ENCODE measurements at places on chromosomes 12 and 14. TPM values are rescaled to one million over a fixed set of nuclear protein-coding genes. Genes with fewer than 3 reads are reported as not detected.

DNA sequence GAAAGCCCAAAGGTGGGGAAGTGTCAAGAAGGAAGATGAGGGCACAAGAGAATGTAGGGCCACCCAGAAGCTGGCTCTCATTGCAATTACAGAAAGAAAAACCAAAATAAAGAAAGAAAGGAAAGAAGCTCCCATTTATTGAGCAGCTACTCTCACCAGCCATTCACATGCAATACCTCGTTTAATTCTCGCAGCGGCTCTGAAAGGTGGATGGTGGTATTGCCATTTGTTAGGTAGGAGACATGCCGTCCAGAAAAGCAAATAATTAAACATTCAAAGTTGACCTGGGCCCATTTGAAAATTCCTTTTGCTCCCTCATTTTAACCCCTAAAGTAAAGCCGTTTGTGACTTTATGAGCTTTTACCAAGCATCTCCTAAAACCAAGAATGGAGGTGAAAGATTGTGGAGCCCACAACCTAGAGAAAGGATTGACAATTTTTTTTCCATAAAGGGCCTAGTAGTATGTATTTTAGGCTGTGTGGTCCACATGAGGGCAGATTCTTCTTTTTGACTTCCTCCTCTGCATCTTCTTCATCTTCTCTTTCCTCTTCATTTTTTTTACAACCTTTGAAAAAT is 5.3 kb downstream of the SERPINA3 start:
- no peak for DNase-seq

DNA sequence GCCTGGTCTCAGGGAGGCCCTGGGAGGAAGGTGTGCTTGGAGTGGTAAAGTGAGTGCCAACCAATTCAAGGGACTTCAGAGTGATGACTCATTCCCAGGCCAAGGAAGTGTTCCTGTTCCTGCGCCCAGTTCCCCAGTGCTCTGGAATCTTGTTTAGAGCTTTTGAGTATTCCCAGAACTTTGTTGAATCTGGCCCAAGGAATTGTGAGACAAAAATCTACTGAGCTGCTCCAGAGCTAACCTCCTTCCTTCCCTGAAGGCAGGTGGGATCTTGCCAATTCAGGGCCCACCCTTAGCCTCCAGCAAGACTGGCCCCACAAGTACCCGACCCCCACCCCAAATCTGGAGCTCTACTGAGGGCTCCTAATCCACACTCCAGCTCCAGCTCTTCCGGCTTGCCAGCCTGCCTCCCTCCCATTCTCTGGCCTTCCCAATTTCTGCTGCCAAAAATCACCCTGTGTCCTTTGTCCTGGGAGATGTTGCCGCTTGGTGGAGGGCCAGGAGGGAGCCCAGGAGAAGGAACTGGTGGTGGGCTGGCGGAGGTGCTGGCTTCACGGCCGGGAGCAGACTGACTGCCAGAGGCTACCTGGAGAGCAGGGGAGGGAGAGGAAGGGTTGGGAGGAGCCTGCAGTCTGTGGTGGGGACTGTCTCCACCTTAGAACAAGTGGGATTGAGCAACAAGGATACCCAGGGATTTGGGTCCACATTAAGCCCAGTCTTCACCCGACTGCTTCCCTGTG is 2.0 kb upstream of the ATN1 start:
- DNase-seq: peak; percentile 67

GRCh38 chr12:115823635-115824034 is 453.9 kb downstream of the MED13L start:
- no peak for DNase-seq

- DNase-seq: no peak
Measured at GRCh38 chr12:17169726-17170471, 563.9 kb upstream of the LMO3 start.

GRCh38 chr12:120998435-120998834 is 17.9 kb downstream of the C12orf43 start:
- no peak for DNase-seq

The PZP gene
- total RNA-seq: 0.18 TPM

The HNF1A gene
- total RNA-seq: not detected

The KCNMB4 gene
- 23.3 TPM for total RNA-seq

All from WTC11 (cell line).